ENCODE measurements at places on chromosomes 4 and X.

- DNase-seq, result no peak
These were observed 2.0 kb downstream of the MSX1 start for GRCh38 chr4:4861390-4862018.

DNA sequence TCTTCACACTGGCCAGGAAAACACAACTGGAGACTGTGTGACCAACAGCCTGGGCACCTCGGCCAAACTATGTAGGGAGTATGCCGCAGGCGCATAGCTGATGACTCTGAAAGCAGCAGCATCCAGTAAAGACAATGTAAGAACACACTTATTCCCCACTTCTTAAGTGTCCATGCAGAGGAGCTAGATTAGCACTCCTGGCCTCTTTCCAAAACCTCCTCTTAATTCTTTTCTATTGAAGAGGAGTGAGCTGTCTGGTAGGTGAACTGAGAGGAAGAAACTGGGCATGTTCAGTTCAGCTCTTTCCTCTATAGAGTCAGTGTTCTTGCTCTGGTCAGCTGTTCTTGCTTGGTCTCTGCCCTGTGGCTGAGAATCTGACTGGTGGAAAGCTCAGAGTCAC is 21.1 kb downstream of the NMU start:
- DNase-seq, result no peak

- DNase-seq, result no peak
These were observed 17.7 kb downstream of the EFNB1 start for GRCh38 chrX:68846536-68846935.

- DNase-seq, result no peak
These were observed 73.7 kb downstream of the TBL1X start for GRCh38 chrX:9538544-9539045.

DNA sequence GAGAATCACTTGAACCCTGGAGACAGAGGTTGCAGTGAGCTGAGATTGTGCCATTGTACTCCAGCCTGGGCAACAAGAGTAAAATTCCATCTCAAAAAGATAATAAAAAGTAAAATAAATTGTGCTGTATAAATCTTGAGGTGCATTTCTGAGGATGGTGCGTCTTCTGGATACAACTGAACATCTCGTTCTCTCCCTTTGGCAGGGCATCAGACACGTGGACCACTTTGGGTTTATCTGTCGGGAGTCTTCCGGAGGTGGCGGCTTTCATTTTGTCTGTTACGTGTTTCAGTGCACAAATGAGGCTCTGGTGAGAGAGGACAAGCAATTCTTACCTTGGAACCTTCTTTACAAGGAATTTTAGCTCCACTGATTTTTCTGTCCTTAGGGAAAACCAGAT is 60.2 kb downstream of the PTTG2 start:
- DNase-seq, result no peak

- DNase-seq, result no peak
These were observed 12.4 kb upstream of the EOLA2 start for GRCh38 chrX:149950681-149951080.

- DNase-seq, result no peak
These were observed 299.1 kb downstream of the EVC2 start for GRCh38 chr4:5409237-5409636.

GRCh38 chr4:152500800-152501434 is 35.0 kb downstream of the FBXW7 start:
- DNase-seq, result peak; percentile 30

DNA sequence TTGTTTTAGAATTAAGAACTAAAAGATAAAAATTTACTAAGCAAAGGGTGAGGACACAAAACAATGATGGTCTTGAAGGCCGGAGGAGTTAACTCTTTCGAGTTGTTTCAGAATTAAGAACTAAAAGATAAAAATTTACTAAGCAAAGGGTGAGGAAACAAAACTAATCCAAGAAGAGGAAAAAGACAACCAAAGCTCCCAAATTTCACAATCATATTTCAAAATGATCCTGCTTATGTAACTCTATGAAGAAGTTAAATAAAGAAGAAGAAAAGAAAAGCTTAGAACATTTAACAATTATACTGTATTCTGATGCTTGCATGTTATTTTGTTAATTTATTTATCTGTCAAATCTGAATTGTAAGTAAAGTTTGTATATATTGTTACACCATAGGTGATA is 154.8 kb upstream of the SLIT2 start:
- no peak for DNase-seq

DNA sequence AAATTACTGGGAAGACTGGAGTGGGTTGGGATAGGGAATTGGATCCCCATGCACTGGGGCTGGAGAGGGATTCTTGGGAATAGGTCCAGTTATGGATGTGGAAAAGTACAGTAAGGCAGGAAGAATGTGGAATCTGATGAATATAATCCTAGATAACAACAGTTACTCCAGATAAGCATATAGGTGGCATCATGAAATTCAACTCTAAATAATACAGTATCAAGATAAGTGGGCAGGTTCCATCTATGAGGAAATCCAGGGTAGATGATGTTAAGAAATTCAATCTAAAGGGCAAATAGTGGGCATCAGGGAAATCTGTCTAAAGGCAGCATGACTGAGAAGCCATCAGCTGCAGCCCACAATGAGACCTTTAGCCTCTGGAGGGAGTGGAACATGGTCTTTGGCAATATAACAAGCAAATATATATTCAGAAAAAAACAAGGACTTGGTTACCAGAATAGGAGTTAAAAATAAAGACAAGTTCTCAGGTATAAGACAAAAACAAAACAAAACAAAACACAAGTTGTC is 1.2 kb downstream of the DTHD1 start:
- no peak for DNase-seq

- no peak for DNase-seq
These were observed 63.8 kb upstream of the WWC2 start for GRCh38 chr4:183035256-183035655.

- DNase-seq, result no peak
These were observed 515.0 kb downstream of the INPP4B start for GRCh38 chr4:142331132-142331531.

DNA sequence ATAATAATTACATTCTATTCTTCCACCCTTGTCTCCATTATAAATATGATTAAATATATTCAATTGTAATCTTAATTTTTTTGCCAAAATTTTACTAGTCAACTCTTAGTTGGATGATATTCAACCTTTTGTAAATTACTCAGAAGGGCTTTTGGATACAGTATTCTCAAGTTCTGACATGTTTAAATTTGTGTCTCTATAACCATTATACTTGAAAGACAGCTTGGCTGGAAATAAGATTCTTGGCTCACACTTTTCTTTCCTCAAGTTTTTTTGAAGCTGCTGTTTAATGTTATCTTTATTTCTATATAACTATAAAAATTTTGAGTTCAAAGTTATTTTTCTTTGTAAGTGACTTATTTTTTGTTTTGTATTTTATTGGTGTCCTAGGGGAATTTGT is 214.4 kb downstream of the ARAP2 start:
- DNase-seq, result no peak

GRCh38 chrX:137428221-137428661 is 137.7 kb upstream of the ZIC3 start:
- no peak for DNase-seq

- DNase-seq, result no peak
These were observed 37.9 kb downstream of the RBBP7 start for GRCh38 chrX:16832301-16832700.

GRCh38 chr4:153497988-153498967 is 32.1 kb downstream of the TMEM131L start:
- no peak for DNase-seq
